ENCODE measurements at places on chromosomes 11 and 22.

DNA sequence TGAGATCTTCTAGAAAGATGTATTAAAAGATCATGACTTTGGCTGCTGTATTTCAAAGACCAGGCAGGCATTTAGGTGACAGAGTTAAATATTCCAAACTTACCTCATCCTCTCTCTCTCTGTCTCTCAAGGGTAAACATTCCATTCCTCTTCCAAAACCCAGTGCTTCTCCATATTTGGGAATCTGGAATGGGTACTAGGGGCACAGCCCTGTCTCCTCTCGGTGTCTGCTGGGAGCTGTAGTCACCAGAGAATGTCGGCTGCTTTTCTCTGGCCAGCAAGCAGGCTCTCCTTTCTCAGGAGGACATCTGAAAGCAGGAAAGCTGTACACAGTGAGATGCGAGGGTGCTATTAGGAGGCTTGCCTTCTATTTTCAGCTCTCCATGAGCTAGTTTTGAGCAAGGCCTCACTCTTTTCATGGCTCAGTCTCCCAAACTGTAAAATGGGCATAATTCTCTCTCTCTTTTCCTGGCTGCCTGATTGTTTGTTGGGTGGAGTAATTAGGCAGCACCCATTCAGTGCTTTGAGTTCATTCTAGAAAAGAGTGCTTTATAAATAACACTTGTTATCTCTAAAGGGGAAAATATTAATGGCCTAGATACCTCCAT is 9.3 kb upstream of the PEX26 start:
- H3K27ac ChIP-seq: no peak overlapping the region
- H3K36me3 ChIP-seq: no peaks in the 10 kb centered on the region
- DNase-seq: no peak

DNA sequence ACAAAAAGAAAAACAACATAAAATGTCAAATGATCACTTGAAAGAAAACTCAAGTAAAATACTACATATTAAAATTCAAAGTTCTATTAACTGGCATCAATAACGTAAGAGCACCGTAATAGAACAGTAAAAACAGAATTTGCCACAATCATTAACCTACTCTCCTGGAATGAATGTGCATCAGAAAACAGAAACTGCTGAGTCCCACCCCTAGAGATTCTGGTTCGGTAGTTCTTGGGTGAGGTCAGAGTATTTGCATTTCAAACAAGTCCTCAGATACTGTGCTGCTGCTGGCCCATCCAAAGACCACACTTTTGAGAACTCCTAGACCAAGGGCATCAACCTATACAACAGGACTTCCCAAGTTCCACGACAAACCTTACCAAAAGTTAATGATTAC is 23.5 kb downstream of the PITPNB start:
- DNase-seq: no peak
- peaks cover 3% of the 10 kb centered on the region for H3K4me1 ChIP-seq
- peaks cover 45% of the 10 kb centered on the region for H3K36me3 ChIP-seq

GRCh38 chr11:134686460-134687061 is 274.5 kb upstream of the B3GAT1 start:
- no peak overlapping the region for H3K4me3 ChIP-seq
- H3K36me3 ChIP-seq: no peaks in the 10 kb centered on the region
- peaks cover 28% of the 10 kb centered on the region for H3K27me3 ChIP-seq

- H3K27ac ChIP-seq: no peak overlapping the region
- no peak overlapping the region for H3K4me3 ChIP-seq
Observed at GRCh38 chr11:1652026-1652425, 22.5 kb downstream of the KRTAP5-5 start.
